G401 (cell line): ENCODE measurements at places on chromosomes 2 and 18.

DNA sequence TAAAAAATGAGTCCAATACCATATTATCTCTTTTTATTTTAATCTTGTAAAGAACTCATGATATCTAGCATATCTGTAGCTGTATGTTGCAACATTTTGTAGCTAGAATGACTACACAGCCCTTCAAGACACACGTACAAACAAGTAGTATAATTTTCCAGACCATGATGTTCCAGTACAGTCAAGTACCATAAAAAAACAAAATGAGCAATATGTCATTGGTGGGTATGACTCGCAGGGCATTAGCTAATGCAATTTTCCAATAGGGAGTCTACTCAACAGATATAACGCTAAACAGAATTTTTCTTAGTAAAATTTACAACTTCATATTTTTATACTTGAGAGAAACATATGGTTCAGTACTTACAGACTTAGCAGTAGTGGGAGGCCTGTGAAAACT is 53.6 kb upstream of the UGP2 start:
- no peak for DNase-seq

DNA sequence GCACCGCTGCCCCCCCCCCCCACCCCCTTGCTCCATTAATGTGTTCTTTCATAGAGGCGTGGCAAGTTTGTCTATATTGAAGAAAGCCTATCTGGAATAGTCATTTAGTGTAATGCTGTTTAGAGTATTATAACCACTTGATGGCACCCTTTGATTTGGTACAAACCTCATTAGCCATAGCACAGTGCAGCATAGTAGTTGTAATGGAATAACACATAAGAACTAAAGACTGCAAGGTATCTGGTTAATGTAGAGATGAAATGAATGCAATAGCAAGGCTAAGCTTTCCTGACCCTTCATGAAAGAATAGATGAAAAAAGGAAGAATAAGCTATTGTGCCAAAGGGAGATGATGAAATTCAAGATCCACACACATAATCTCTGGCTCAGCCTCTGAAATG is 81.9 kb downstream of the EHBP1 start:
- DNase-seq = peak; percentile 71

DNA sequence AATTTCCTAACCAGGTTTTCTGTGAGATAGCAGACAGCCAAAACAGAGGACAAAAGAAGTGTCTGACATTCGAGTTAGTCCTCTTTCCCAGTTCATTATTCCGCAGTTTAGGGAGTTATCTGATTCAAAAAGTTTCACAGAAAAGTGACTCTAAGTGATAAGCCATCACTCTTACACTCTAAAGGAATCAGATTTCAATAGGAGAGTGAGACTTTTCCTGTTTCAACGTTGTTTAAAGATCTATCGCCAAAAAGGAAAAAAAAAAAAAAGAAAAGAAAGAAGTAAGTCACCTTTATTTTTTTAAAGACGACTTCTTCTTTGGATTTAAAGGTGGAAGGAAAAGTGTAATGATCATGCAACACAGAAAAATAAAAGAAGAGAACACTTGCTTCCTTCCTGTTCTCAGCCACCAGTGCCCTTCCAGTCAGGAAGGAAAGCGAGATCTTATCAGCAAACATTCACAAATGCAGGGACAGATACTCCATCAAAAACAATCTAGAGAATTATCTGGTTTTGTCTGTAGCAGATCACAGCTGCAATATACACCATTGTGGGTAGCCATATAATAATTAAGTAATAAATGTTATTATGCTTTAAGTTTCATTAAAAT is 49.8 kb downstream of the TFPI start:
- DNase-seq = no peak

GRCh38 chr2:110888411-110888810 is 156.0 kb downstream of the ACOXL start:
- no peak for DNase-seq

DNA sequence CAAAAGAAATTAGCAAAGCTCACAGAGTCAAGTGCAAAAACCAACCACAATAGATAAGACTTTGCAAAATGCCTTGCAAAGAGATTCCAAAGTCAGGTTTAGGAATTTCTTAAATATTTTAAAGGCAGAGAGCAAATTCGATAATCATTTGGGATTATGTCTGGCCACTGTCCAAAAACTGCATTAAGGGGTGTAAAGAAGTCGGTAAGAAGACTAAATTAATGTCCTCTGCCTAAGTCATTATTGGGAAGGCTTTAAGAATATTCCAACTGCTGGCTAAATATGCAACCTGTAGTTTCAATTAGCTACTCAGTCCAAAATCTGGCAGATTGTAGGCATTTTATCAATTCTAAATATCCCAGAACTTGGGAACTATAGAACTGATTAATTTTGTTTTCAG is 13.7 kb upstream of the LRP1B start:
- DNase-seq = no peak
